Inflammatory macrophage treated with lipopolysaccharide for 1 hour (primary cell): ENCODE measurements at places on chromosomes 7 and 10.

DNA sequence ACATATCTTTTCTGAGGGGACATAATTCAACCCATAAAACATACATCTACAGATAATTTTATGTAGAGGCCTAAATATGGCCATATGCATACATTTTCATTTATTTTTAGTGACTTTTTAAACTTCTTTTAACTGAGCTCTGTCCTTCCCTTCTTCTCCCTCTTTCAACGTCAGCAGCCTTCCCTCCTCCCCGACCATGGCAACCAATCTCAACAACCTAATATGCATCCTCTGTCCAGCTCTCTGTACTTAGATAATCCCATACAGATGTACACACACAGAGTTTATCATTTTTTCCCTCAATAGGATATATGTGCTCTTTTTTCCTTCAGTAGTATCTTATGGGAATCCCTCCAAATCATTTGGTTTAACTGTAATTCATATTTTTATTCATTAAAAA is 94.3 kb downstream of the CCDC71L start:
- no peak for DNase-seq

DNA sequence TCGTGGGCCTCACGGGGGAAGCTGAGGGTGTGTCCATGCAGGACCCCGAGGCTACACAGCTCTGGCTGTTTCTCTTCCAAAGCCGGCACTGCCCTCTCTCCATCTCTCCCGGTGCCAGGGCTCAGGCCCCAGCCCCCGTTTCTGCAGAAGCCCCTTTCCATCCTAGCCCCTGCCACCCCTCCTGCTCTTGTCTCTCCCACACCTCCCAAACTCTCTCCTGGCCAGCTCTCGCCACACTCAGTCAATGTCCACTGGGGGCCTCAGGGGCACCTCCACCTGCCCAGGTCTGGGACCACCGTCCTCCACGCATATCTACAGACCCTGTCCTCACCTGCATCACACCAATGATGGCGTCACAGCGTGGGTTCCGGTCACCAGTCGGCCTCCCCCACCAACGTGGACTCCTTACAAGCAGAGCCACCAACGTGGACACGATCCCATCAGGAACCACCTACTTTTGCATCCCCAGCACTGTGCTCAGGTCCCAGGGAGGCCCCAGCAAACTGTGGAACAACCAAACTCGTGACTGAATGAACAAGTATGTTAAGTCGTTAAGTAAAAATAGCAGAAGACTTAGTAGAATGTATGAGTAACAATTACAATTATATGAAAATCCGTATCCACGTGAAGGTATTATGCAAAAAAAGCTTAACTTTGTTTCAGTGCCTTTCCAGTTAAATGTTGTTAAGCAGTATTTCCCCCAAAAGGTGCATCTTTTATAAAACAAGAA is 38.4 kb downstream of the DIP2C start:
- no peak for DNase-seq

- DNase-seq, result no peak
Measured at GRCh38 chr7:66453340-66453739, 175.3 kb upstream of the KCTD7 start.

DNA sequence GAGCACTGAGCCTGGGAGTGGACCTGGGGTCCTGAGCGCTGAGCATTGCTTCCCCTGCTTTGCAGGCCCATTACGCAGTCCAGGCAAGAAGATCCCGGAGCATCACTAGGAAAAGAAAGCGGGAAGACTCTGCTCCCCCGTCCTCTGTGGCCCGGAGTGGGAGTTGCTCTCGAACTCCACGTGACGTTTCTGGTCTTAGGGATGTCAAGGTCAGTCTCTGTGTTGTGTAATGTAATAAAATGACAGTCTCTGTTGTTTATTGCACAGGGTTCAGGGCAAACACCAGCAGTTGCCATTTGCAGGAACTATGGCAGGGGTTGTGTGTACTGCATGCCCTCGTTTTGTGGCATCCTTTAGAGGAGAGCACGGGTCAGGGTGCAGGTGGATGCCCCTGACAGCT is 10.0 kb downstream of the IDI2 start:
- no peak for DNase-seq

GRCh38 chr7:93430917-93431588 is 143.5 kb downstream of the CALCR start:
- DNase-seq, result no peak

GRCh38 chr7:7519056-7519455 is 16.6 kb downstream of the COL28A1 start:
- DNase-seq, result peak; percentile 41

- peak; percentile 51 for DNase-seq
Measured at GRCh38 chr7:36784991-36785940, 61.0 kb upstream of the AOAH start.

GRCh38 chr10:79430325-79430905 is 15.0 kb downstream of the ZCCHC24 start:
- no peak for DNase-seq

DNA sequence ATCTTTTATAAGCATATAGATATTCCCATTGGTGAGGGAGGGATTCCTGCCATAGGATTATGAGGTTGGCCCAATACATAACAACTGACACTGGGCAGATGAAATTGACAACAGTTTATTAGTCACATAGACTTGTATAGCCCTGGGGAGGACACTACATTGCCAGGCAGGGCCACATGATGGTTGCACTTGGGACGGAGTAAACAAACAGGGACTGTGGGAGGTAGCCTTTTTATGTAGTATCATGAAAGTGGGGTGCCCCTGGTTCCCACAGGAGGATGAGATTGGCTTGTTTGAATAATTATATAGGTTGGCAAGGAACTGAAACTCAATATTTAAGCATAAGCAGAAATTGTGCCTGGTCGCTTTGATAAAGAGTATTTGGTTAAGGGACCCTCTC is 23.5 kb downstream of the TRIM24 start:
- DNase-seq, result peak; percentile 16

GRCh38 chr7:87687653-87688254 is 59.6 kb downstream of the RUNDC3B start:
- DNase-seq, result no peak

GRCh38 chr10:119250641-119251314 is 43.4 kb downstream of the GRK5 start:
- DNase-seq, result no peak

DNA sequence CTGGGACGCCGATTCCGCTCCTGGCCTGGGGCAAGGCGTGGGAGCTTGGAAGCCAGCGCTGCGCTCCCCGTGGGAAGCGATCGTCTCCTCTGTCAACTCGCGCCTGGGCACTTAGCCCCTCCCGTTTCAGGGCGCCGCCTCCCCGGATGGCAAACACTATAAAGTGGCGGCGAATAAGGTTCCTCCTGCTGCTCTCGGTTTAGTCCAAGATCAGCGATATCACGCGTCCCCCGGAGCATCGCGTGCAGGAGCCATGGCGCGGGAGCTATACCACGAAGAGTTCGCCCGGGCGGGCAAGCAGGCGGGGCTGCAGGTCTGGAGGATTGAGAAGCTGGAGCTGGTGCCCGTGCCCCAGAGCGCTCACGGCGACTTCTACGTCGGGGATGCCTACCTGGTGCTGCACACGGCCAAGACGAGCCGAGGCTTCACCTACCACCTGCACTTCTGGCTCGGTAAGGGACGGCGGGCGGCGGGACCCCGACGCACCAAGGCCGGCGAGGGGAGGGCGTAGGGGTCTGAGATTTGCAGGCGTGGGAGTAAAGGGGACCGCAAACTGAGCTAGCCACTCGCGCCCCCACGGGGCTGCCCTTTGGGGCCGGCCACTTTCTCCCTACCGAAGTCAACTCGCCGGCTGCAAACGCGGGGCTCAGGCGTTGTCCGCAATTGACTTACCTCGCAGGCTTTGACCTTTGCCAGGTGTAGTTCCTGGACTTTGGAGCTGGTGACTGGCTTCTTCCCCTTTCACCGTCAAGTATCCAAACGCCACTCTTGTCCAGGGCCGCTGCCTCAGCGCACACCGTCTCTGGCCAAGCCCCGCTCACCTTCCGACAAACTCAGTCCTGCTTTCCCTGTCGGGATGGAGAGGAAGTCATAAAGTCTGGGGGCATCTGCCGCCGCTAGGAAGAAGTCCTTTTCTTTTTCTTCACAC is at the start of gene SCIN:
Gene SCIN, plus strand, starts transcription at position 187 of the 928 bp plus-strand sequence. Its CDS starts 67 bp downstream, at position 254.
- peak; percentile 47 for DNase-seq

GRCh38 chr7:142799437-142799835 is 28.7 kb downstream of the PRSS2 start:
- no peak for DNase-seq

- no peak for DNase-seq
Measured at GRCh38 chr7:23467806-23468525, 2.3 kb downstream of the IGF2BP3 start.

DNA sequence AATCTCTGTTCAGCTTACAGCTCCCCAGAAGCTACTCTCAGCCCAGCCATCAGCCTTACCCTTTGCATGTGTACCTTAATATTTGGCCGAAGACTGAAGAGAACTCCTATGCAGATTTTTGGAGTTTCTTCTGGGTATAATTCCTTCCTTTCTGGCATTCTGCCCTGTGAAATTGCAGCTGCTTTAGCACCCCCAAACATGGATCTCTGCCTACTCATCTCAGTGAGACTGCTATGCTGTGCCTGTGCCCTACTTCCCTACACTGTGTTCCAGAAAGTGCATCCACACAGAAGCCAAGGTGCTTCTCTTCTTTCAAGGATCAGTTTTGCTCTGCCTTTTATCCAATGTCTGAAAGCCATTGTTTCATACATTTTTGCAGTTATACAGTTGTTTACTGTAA is 81.6 kb downstream of the NPY start:
- no peak for DNase-seq

- DNase-seq, result peak; percentile 95
Measured at GRCh38 chr7:112080978-112081377, 125.2 kb downstream of the DOCK4 start.

- no peak for DNase-seq
Measured at GRCh38 chr7:74452748-74453321, 871 bp upstream of the GTF2IRD1 start.

- no peak for DNase-seq
Measured at GRCh38 chr7:116152276-116152675, 58.1 kb upstream of the TES start.

DNA sequence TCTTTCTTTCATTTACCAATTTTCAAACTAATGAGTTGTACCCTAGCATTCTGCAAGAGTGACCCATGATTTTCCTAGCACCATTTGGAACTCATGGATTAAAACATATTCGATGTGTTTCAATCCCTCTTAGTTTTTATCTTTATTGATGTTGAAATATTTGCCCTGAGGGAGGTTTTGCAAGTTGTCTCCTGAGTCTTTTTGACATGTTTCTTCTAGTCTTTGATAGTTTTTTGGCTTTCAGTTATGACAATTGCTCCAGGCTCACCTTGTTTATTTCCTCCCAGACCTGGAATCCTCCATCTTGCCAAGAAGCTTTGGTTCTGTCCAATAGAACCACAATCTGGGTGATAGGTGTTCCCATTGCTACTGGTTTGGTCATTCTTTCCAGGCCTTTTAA is 327.8 kb downstream of the WDR11 start:
- no peak for DNase-seq

DNA sequence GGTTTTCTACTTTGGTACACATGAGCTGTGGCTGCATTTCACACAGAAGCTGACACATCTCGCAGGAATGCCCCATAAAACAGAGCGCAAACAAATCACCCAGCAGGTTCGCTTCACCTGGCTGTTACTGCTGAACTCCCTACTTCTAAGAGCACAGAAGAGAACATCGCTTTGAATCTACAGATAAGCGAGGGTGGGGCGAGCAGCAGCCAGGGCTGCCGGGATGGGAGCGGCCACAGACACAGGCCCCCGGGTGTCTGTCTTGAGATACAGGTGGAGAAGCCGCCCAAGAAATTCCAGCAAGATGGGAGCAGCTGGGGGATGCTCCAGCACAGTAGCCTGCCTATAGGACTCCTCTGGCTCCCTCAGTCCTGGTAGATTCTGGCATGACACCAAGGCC is 27.4 kb downstream of the OGDHL start:
- DNase-seq, result no peak

GRCh38 chr10:60043561-60044241 is 137.3 kb upstream of the CCDC6 start:
- DNase-seq, result no peak

DNA sequence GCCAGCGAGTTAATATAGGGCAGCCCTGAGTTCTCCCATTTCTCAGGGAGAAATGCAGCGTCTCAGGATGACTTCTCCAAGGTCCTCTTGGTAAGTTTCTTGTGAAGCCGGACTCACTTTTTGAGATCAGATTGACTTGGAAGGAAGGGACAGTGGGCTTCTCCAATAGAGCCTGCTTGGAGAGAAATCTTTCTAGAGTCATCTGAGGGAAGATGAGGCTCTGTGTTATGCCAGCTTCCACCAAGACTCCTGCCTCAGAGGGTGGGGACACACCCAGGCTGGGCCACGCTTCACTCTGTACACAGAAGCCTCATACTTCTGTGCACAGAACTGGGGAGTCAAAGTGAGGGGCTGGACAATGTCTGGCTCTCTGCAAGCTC is 5.6 kb downstream of the C10orf105 start:
- DNase-seq, result no peak

DNA sequence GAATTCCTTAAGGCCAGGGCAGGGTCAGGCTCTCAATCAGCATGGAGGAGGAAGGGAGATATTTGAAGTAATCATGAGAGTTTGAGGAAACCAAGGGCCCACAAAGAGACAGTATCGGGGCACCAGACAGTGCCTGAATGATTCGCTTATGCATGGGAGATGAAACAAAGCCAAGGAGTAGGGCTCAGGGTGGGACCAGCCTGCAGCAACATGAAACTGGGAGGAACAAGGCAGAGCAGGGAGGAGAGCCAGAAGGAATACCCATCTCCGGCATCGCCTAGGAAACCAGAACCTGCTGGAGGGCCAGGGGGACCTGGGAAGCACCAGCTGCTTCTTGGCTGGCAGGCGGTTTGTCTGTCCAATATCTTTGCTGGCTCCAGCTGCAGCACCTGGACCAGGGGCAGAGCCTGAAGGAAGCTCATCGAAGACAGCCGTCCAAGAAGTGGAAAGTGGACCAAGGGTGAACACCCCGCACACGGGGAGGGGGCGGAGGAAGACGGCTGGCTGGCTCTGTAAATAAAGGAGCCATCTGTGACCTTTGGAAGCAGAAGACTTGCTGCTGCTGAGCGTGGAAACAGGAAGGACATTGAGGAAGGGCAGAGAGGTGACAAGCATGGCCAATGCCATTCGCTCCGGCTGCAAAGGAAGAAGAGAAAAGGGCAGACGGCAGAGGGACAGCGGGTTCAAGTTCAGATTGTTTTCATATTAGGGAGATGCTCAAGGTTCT is 34.4 kb upstream of the ECHDC3 start:
- DNase-seq, result no peak

GRCh38 chr7:122802301-122802751 is 83.9 kb downstream of the CADPS2 start:
- no peak for DNase-seq

- no peak for DNase-seq
Measured at GRCh38 chr10:105605918-105606317, 964.8 kb downstream of the SORCS3 start.

GRCh38 chr10:86447432-86447831 is 74.2 kb downstream of the WAPL start:
- DNase-seq, result peak; percentile 49
